ENCODE measurements at places on chromosomes 6 and 20. TPM values are rescaled to one million over a fixed set of nuclear protein-coding genes. Genes with fewer than 3 reads are reported as not detected.

DNA sequence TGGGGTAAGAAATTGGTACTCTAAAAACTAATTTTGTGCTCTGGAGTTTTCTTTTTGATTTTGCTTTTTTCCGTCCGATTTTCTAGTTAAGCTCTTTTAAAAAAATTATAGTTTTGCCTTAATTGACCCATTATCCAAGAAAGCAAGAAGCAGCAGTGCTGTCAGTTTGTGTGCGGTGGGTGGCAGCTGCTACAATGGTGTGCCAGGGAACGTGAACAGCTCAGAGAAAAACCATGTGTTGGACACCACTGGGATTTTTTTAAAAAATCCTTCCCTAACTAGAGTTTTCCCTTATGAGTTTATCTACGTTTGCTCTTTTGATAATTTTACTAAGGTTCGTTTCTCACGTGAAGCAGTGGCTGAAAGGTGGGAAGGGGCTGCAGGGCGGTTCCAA lies 8.0 kb downstream of the MAP3K5 start:
- no peak for DNase-seq

- DNase-seq, result no peak
Observed at GRCh38 chr6:88626460-88626859, 337.0 kb downstream of the RNGTT start.

GRCh38 chr6:168789699-168790098 lies 348.7 kb downstream of the SMOC2 start:
- no peak for DNase-seq

DNA sequence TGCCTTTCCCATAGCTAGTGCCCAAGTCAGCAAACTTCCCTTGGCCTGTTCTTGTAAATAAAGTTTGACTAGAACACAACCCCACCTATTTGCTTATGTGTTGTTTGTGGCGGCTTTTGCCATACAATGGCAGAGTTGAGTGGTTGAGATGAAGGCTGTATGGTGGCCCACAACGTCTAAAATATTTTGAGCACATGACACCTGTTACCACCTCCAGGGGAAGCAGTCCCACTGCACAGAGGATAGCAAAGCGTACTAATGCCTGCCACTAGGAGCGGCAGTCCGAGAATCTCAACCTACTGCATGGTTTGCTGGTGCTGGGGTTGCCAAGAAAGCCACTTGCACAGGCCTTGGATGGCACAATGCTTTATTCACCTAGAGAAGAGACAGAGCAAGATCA lies 58.6 kb downstream of the TGM2 start:
- no peak for DNase-seq

- no peak for DNase-seq
Observed at GRCh38 chr20:57505979-57506378, 19.0 kb downstream of the CTCFL start.

ANKEF1 gene
- total RNA-seq, result 3.9 TPM

BHLHE23 gene
- total RNA-seq, result not detected

RGS17 gene
- total RNA-seq, result not detected

Measured in adrenal gland (tissue), 19 donors.